ENCODE measurements at places on chromosomes 11 and 22.

DNA sequence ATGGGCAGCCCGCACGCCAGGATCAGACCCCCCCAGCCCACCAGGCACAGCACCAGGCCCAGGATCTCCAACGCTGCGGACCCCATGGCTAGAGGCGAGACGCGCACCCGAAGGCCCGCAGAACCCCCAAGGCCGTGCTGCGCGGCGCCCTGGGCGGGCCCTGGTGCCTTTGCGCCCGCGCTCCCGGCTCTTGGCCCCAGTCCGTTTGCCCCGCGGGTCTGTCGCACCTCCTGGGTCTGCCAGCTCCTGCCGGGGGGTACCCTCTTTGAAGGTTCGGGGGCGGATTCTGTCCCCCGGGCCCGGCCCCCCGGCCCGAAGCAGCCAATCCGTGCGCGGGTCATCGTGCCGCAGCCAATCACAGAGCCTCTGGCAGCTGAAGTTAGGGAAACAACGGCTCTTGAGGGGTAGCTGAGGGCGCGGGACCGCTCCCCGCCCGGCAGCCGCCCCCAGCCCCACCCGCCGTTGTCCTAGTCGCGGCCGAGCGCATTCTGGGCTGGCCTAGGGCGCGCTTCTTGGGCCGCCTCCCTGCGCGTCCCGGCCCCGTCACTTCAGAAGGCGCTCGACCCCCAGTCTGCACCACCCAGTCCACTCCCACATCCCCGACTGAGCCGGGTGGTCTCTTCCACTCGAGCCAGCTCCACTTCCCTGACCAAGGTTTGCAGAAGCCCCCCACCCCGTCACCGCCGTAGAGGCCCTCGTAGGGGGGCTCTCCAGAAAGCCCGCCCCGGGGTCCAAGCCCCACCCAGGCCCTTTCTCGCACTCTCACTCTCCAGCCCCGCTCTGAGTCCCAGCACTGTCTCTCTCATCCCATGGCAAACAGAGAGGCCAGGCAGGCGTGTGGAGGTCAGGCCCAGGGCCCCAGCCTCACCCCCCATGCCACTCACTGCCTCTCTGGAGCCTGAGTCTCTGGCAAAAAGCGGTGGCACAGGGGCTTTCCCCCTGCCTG lies at the start of gene CLDN5:
CLDN5 (minus strand) TSS at position 241 of the 946 bp plus-strand sequence; CDS start at position 86, 155 bp downstream.
- DNase-seq, result peak; percentile 68

DNA sequence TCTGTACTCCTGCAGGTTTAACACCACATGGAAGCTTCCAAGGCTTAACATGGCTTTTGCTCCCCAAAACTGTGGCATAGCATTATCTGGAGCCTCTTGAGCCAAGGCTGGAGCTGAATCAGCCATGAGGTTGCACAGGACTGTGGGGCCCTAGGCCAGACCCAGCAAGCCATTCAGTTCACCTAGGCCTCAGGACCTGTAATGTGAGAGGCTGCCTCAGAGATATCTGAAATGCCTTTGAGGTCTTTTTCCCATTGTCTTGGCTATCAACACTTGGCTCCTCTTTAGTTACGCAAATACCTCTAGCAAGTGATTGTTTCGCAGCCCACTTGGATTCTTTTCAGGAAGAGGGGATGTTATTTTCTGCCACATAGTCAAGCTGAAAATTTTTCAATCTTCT lies 72.0 kb downstream of the VPREB1 start:
- no peak for DNase-seq

DNA sequence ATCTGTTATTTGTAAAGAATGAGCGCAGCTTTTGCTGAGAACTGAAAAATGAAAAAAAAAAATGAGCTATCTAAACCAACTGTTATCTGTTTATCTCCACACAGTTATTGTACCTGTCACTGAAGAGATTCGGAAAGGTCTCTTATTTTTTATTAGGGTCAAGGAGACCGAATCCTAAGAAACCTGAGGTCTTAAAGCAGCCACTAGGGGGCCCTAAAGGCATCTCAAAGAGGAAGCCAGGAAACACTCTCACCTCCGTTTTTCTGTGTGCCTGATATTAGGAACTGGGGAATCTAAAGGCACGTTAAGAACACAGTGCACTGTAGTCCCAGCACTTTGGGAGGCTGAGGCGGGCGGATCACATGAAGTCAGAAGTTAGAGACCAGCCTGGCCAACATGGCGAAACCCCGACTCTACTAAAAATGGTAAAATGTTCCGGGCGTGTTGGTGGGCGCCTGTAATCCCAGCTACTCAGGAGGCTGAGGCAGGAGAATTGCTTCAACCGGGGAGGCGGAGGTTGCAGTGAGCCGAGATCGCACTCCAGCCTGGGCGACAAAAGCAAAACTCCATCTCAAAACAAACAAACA lies 3.5 kb upstream of the LARGE1 start:
- peak; percentile 89 for DNase-seq

DNA sequence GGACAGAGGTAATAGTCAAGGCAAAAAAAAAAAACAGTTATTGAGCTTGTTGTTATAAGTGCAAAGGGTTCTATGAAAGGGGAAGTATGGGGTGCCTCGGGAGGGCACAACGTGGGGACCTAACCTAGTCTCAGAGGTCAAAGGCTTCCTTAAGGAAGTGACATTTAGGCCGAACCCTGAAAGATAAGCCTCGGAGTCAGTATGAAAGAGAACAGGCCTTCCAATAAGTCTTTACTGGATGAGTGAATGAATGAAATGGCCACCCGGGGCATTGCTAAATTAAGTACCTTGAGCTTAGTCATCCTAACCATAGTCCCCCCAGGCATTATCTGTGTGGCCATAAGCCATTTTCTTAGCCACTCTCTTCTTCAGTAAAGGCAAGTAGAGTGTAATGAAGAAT lies 19.7 kb downstream of the FLI1 start:
- no peak for DNase-seq

- DNase-seq, result no peak
Observed at GRCh38 chr22:48485149-48486133, 1342.2 kb downstream of the BRD1 start.

DNA sequence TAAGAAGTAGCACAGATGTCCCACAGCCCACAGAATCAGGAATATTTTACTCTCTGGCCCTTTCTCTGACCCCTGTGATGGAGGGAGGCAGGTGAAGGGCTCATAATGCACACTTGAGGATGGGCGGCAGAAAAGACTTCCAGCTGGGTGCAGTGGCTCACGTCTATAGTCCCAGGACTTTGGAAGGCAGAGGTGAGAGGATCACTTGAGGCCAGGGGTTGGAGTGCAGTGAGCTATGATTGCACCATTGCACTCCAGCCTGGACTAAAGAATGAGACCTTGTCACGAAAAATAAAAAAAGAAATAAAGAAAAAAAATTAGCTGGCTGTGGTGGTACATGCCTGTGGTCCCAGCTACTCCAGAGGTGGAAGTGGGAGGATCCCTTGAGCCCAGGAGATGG lies 13.5 kb upstream of the CRYBB3 start:
- no peak for DNase-seq

GRCh38 chr11:126268361-126268707 lies 361 bp downstream of the SRPRA start:
- DNase-seq, result no peak

- no peak for DNase-seq
Observed at GRCh38 chr22:31768422-31769059, 14.7 kb downstream of the DEPDC5 start.

DNA sequence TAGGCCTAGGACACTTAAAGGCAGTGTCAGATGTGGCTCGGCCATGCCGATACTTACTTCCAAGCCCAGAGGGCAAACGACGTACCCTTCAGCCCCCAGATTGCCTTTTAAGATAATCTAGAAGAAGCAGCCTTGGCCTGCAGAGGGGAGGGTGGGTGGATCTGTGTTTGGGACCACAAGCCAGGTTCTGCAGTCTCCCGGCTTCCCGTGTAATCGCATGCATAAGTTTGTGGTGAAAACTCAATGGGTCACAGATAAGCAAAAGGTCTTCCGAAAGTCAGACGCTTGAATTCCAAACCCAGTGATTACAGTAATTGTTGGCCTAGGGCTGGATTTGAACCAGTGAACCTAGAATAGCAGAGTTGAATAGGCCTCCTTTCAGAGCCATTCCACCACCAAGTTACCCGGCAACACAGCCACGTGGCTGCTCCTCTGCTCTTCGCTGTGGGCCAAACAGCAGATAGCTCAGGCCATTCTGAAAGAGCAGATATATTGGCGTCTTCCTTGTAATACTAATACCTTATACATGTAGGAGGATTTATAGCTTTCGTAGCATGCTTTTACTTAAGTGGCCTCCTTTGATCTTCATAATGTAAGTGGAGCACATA lies 170.8 kb upstream of the CADM1 start:
- DNase-seq, result no peak

- no peak for DNase-seq
Observed at GRCh38 chr11:88039476-88040147, 135.6 kb downstream of the RAB38 start.

GRCh38 chr11:1057806-1058205 lies 16.9 kb upstream of the MUC2 start:
- DNase-seq, result no peak

GRCh38 chr22:49869845-49870712 lies 16.4 kb downstream of the ZBED4 start:
- DNase-seq, result no peak

- DNase-seq, result no peak
Observed at GRCh38 chr11:34602245-34602644, 18.6 kb upstream of the EHF start.

GRCh38 chr11:83922953-83923352 lies 636.8 kb upstream of the CCDC90B start:
- no peak for DNase-seq
